ENCODE measurements at places on chromosomes 2 and 18.

- DNase-seq = no peak
Observed at GRCh38 chr2:153476816-153477635, 1.5 kb downstream of the RPRM start.

- no peak for DNase-seq
Observed at GRCh38 chr2:205477016-205477705, 205.1 kb upstream of the NRP2 start.

GRCh38 chr2:30455114-30455738, 8.2 kb downstream of the LCLAT1 start:
- no peak for DNase-seq

- DNase-seq = no peak
Observed at GRCh38 chr18:25144820-25145219, 207.1 kb downstream of the ZNF521 start.

- no peak for DNase-seq
Observed at GRCh38 chr2:112622528-112622849, 23.2 kb upstream of the SLC20A1 start.

GRCh38 chr2:15957881-15958713, 17.7 kb downstream of the MYCN start:
- no peak for DNase-seq

DNA sequence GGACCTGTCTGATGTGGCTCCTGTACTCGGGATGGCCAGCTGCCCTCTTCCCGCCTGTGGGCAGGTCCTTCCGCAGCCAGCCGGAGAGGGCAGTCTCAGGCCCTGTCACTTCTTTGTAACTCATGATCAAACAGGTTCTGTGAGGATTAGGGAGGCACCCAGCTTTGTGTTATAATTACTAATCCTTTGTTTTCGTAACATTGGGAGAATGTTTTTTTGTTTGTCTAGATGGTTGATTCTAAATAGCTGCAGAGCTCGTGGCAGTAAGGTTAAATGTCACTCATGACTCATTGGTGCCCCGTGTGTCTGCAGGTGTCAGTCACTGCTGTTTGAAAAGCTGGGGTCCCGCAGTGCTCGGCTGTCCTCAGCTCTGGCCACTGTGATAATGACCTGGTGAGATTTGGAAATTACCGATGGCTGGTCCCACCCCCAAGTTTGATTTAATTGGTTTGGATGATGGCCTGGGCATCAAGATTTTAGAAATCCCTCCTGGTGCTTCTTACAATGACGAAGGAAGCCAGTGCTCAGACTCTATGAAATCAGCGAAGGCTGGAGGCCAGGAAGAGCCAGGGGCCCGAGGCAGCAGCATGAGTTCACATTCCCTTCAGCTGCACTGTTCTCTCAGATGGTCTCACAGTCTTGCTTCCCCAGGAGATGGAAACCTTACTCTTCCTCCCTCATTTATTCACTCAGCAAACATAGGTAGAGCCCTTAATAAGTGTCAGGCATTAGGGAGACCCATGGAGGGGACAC, 172.8 kb downstream of the VAPA start:
- DNase-seq = no peak

- DNase-seq = no peak
Observed at GRCh38 chr2:227207573-227207972, 43.1 kb downstream of the COL4A3 start.

- DNase-seq = no peak
Observed at GRCh38 chr18:37872562-37872961, 307.0 kb upstream of the CELF4 start.

DNA sequence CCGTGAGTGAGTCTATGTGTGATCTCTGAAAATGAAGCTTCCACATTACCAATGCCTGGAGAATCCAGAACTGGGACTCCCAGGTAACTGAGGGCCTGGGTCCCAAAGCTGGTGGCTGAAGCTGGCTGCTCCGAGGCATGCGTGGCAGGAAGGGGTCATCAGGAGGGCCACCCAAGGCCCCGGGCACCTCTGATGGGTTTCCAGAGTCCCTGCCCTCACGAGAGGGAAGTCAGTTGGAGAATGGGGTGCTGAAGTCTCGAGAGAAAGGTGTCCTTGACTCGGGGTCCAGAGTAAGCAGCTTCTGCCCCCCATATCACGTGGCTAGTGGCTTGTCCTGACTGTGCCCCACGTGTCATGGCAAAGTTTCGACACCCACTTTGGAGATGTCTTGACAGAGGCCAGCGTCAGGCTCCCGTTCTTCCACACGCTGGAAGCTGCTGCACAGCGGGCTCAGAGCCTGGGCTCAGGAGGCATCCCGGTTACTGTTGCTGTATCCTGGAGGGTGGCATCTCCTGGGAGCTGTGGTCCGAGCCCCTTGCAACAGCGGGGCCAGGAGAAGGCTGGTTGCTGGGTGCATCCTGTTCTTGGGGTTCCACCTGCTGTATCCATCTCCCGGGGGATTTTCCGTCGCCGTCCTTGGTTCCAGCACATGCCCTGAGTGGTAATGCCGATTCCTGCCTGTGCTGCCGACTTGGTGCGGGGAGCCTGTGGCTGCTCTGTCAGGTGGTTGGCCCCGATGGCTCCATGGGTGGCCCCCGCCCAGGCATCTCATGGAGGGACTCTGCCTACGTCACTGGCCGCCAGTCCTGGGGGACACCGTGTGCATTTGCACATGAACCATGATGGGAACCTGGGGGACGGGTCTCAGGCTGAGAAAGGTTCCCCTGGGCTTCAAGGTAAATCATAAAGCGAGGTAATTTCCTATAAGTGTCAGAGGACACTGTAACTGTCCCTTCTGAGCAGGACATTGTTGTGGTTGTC, 183.3 kb upstream of the HDAC4 start:
- no peak for DNase-seq

DNA sequence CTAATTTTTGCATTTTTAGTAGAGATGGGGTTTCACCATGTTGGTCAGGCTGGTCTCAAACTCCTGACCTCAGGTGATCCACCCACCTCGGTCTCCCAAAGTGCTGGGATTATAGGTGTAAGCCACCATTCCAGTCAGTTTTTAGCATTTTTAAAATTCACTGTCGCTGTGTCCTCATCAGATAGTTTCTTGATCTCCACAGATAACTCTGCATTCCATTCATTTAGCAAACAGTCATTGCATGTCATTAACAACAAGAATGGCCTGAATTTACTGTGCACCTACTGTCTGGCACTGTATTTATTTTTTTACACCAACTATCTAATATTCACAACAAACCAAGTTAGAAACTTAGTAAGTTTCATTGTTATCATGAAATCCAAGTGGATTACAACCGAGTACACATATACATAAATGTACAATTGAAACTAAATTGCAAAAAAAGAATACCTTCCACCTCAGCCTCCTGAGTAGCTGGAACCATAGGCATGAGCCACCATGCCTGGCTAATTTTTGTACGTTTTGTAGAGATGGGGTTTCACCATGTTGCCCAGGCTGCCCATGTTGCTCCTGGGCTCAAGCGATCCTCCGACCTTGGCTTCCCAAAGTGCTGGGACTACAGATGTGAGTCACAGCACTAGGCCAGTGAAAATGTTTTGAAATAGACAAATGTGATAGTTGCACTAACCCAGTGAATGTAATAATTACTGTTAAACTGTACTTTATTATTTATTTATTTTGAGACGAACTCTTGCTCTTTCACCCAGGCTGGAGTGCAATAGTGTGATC, 4.3 kb downstream of the MCEE start:
- no peak for DNase-seq

DNA sequence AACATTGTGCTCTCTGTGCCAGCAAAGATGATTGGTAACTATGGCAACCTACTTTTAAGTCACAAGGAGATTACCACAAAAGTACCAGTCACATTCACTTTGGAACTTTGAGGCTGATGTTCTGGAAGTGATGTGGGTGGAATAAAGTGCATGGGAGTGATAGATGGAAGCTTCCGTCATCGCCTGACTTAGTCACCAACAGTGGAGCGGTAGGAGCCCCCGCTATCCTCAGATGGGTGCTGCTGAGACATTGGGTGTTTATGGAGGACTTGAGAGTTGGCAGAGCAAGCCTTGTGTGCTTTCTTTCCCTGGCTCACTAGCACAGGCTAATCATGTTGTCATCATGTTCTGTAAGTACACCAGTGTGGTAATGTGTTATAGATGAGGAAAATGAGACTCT, 4.6 kb downstream of the PPP1R7 start:
- no peak for DNase-seq

DNA sequence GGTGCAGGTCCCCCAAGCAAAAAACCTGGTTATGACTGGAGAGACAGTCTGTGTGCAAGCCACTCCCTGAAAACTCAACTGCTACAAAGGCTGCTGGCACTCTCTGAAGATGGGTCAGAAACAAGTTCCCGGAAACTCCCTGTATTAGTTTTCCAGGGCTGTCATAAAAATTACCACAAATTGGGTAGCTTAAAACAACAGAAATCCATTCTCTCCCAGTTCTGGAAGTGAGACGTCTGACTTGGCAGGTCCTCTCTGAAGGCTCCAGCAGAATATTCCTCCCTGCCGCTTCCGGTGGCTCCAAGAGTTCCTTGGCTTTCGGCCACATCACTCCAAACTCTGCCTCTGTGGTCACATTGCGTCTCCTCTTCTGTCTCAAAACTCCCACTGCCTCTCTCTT, 30.1 kb upstream of the SERPINE2 start:
- no peak for DNase-seq

GRCh38 chr18:840023-840408, 28.0 kb upstream of the YES1 start:
- DNase-seq = no peak

- DNase-seq = no peak
Observed at GRCh38 chr2:220460257-220460985, 833.0 kb downstream of the SLC4A3 start.

- no peak for DNase-seq
Observed at GRCh38 chr2:149329068-149329467, 1.3 kb upstream of the LYPD6 start.

- DNase-seq = no peak
Observed at GRCh38 chr2:237549216-237549615, 17.2 kb upstream of the PRLH start.

DNA sequence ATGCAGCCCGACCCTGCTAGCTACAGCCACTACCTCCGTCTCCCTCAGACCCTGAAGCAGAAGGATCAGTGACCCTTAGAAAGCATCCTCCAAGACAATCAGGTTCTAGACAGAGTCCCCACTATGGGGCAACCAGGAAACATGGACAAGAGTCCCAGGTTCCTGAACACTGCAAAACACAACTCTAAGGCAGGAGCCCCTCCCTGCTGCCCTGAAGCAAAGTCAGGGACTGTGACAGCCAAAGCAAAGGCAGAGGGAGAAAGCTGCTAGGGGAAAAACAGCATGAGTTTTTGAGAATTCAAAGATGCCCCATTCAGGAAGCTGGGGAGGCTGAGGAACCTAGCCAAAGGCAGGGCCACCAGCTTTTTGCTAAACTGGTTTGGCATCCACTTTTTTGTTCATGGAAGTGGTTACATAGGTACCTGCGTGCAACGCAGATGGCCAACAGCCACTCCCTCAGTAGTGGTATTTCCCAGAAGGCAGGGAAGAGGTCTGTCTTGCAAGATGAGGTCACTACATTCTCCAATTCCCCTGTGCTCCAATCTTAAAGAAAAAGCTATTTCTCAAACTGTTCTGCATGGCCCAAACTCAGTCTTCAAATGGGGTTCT, 33.2 kb downstream of the MYO5B start:
- no peak for DNase-seq

GRCh38 chr18:2606335-2606734, 35.0 kb downstream of the NDC80 start:
- no peak for DNase-seq

DNA sequence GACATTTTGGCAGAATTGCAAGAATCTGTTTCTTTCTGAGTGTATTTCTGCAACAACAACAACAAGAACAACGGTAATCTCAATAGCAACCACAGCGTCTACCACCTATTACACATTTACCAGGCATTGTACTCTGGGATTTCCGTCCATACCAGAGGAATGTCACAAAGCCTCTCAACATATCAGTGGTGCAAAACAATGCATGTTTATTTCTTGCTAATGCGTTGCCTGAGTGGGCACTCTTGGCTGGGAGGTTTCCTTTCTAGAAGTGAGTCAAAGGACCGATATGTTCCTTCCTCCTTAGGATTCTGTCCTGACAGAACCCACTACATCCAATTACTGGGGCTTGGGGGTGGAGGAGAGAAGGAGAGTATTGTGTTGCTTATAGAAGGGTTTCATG, 585.6 kb downstream of the TSN start:
- no peak for DNase-seq

DNA sequence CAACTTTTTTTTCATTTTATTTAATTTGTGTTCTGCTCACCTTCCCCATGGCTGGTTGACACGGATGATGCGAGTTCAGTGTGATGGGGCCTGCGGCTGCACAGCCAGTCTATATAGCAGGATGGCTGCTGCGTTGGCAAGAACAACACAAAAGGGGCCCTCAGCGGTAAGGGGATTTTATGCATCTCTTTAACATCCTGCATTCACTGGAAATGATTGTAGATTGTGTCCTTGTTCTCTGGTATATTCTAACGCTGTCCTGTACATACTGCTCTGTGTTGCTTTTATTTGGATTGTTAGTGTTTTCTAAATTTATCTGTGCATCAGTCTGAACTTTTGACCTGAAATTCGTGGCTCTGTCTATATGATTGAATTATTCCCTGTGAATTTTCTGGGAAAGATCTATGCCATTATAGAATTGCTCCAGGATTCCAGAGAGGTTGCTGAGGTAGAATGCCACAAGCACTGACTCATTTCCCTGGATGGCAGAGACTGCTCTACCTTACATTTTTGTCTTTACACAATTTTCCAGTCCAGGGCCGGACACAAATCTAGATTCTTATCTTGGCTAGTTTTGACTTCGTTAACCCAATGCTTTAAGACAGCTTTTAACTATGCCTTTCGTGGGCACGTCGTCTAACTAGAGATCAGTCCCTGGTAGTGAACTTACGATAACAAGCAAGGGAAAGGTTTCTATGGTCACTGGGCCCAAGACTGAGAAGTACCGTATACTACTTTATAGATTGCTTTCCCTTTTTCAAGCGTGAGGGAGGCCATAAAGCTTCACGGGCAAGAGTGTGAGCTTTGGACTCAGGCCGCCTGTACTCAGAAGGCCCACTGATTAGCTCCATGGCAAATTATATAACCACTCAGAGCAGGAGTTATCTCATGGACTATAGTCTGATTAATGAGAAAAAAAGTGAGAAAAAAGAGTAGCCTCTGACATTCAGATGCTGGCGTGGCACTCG, at the start of gene CRYGC:
Gene CRYGC, minus strand, starts transcription at position 85 of the 968 bp plus-strand sequence. Its CDS starts 36 bp downstream, at position 49.
- DNase-seq = no peak

- DNase-seq = no peak
Observed at GRCh38 chr2:27545348-27546141, 37.3 kb upstream of the ZNF512 start.

GRCh38 chr2:13654416-13654815, 937.7 kb downstream of the TRIB2 start:
- DNase-seq = no peak

GRCh38 chr2:221050020-221050795, 521.9 kb downstream of the EPHA4 start:
- no peak for DNase-seq

- no peak for DNase-seq
Observed at GRCh38 chr2:229586012-229586411, 128.3 kb downstream of the DNER start.

- no peak for DNase-seq
Observed at GRCh38 chr2:240477916-240478315, 42.5 kb downstream of the GPC1 start.

GRCh38 chr2:28905533-28905932, 11.1 kb downstream of the WDR43 start:
- DNase-seq = no peak
